Kidney capillary endothelial cell (primary cell): ENCODE measurements at places on chromosomes 4 and X.

GRCh38 chrX:67585401-67585800, 41.6 kb downstream of the AR start:
- no peak for DNase-seq

- DNase-seq = peak; percentile 12
Observed at GRCh38 chr4:156779774-156780173, 191.8 kb downstream of the PDGFC start.

GRCh38 chr4:167973513-167973912, 118.8 kb upstream of the ANXA10 start:
- no peak for DNase-seq

- no peak for DNase-seq
Observed at GRCh38 chr4:126221717-126222340, 907.1 kb downstream of the FAT4 start.

GRCh38 chr4:76447393-76447851, 12.4 kb downstream of the SHROOM3 start:
- no peak for DNase-seq
